ENCODE measurements at places on chromosomes 2 and 18. TPM values are rescaled to one million over a fixed set of nuclear protein-coding genes. Genes with fewer than 3 reads are reported as not detected.

RASGRP3 gene
- 22.7 TPM for polyA plus RNA-seq

ARL6IP6 gene
- polyA plus RNA-seq: 6.4 TPM

SPRED2 gene
- 9.2 TPM for polyA plus RNA-seq

DNA sequence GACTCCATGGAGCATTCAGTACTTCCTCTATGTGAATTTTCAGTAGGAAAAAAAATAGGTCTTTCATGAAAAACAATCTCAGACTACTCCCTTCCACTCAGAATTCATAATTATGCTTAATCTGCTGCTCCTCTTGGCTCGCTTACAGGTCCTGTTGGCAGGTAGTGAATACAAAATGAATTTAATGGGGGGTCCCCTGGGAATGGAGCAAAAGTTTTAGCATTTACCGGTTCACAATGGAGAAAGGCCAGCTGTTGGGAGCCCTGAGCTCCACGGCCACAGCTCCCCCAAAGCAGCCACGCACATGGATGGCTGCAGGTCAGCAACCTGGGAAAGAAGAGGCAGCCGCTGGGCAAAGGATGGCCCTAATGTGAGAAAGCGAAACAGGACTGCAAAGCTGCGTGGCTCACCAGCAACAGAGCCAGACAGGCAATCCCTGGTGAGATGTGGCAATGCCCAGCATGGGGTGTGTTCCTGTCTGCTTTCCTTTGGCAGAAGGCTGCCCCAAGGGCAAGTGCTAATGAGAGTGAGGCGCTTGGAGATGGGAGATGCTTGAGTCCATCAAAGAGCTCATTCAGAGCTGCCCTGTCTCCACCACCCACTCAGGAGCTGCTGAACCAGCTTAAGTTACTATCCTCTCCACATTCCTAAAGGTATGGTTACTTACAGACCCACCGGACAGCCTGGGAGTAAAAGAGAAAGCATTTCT is 447.4 kb downstream of the EPHA4 start:
- DNase-seq: no peak

- no peak for DNase-seq
These were observed 11.1 kb upstream of the MTA3 start for GRCh38 chr2:42557306-42557705.

DNA sequence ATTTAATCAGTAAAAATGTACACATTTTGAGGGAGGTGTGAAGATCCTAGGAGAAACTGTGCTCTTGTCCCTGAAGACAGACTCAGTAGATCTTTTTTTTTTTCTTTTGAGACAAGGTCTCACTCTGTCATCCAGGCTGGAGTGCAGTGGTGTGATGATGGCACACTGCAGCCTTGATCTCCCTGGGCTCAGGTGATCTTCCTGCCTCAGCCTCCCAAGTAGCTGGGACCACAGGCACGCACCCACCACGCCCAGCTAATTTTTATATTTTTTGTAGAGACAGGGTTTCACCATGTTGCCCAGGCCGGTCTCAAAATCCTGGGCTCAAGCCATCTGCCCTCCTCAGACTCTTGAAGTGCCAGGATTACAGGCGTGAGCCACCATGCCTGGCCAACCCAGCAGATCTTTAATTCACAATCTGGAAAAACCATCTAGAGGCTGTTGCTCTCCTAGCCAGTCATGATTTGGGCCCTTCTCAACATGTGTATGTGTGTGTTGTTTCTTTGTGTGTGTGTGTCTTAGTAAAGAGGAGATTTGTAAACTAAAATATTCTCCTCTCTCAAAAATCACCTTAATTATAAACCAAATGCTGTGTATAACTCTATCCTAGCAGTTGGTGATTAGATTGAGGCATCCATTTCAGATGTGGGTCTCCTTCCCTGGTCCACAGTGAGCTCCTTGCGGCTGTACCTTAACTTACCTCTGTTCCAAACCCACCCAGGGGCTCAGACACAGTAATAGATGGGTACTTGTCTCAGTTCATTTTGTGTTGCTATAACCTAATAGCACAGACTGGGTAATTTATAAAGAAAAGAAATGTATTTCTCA is 3.9 kb upstream of the MYCN start:
- no peak for DNase-seq

DNA sequence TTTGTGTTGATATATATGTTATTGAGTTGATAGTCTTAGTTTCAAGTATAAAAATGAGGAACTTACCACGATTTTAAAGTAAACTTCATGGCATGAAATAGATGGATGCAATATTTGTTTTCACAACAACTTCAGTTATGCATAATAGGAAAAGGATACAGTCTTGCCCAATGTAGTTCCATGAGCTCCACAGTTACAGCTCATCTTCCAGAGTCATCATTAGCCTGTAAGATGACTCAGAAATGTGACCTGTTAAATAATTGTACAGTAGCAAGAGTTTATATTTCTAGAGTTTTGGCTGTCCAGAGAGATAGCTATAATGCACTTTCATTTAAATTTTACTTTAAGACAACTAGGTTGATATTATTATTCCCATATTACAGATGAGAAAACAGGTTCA is 80.9 kb upstream of the ARHGAP28 start:
- DNase-seq: no peak

DNA sequence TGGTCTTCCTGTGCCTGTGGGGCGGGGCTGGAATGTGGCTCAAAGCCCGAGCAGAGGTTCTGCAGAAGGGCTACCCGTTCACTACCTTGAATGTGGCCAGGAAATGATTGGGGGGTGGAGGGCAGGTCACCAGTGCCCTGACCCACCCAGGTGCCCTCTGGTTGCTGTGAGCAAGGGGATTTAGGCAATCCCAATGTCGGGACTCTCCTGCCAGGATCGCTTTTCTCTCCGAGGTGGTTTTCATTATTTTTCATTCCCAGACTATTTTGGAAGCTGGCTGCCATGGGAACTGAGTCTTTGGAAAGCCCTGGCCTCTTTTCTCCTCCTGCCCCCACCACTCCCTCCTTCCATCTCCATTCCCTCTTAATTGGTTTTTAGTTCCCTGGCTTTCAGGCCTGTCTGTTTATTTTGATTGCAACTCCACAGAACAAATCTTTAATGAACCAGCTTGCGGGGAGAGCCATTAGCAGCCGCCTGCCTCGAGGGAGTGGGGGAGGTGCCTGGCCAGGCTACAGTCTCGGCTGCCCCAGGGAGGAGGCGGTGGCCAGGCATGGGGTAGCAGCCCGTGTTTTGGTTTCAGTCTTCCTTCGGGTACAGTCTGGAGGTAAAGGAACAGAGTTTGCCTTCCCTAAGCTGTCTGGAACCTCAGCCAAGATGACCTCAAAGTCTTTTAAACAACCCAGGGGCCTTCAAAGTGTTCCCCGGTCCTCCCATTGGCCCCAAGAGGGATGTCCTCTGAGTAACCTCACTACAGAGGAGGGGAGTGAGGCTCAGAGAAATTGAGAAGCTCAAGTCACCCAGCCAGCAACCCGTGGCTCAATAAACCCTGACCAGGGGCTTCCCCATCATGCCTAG is 114.4 kb upstream of the HAAO start:
- DNase-seq: peak; percentile 77

DNA sequence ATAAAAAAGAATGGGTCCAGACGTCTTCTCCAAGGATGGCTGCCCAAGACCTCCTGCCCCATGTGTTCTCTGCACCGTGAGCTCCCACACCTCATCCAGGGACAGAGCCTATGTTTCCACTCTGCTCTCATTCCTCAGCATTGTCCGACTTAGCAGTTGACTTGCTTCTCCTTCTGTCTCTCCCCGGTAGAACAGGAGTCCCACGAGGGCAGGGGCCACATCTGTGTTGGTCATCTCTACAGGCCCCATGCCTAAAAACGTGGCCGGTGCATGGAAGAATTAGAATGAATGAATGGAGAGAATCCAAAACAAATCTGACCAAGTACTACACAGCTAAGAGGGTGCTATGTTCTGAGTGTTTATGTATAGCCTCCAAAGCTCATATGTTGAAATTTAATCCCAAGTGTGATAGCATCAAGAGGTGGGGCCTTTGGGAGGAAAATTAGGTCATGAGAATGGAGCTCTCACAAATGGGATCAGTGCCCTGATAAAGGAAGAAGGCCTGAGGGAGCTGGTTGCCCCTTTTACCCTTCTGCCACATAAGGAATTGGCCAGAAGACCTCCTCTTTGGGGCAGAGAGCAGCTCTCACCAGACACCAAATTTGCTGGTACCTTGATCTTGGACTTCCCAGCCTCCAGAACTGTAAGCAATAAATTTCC is 55.9 kb downstream of the FAM178B start:
- DNase-seq: no peak

DNA sequence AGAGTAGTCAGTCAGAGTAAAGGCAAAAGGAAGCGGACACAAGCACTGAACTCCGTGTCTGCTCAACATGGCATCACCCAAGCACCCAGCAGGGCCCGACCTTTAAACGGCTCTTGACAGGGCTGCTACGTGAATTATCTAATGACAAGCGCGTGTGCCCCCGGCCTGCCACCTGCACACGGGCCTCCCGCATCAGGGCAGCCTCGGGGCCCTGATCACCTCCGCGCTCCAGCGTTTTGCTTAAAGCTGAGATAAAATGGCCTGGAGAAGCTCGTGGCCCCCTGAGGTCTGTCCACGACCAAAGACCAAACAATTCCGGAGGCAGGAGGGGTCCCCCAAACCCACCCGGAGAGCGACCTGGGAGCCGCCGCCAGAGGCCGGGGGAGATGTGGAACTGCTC is 376 bp downstream of the NDUFA10 start:
- no peak for DNase-seq
